ENCODE measurements at places on chromosomes 3 and 15.
A peak's percentile ranks its signal among the peaks of the same experiment; 100 is the strongest.

DNA sequence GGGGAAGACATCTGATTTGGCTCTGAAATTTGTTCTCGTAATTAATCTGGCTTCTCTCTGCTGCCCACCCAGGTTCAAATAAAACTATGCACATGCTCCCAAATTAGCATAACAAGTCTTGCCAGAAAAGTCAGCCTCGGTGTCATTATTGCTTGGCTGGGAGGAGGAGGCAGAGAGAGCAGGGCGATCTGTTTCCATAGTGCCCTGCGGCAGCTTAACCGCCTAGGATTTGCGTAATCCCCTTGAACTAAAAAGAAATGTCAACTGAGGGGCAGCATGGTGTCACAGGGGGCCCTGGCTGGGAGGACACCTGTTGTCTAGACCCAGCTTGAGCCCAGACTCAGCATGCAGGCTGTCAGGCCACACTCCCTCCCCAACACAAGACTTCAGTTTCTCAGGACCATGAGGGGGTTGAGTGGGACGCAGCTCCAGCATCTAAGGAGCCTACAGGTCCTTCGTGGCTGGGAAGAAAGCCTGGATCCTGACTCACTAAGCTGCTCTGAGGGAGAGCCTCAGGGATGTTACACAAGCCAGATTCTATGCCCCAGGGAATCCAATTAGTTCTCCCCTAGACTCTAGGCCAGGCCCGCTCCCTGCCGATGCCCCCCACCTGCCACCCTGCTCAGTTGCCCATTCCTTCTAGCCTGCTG, 17.3 kb downstream of the MRPS11 start:
- peak; percentile 12 for DNase-seq

- DNase-seq = no peak
Observed at GRCh38 chr3:146138902-146139301, 22.1 kb downstream of the PLOD2 start.

DNA sequence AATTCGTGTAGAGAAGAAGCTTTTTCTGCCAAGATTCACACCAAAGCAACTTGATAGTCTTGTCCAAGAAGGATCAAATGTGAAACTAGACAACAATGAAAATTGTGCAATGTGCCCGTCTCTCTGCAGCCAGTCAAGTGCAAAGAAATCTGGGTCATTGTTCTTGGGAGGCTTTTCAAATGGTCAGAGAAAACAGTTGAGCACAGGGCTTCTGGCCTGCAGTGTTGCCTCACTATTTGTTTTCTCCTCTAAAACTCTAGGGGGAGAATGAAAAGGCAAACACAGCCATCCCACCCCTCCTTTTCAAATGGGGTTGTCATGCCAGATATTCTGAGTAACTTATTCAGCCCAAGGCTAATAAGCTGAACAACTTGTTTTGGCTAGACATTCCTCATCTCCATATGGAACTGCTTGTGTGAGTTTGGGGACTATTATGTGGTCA, 417.6 kb upstream of the CDIN1 start:
- peak; percentile 24 for DNase-seq

DNA sequence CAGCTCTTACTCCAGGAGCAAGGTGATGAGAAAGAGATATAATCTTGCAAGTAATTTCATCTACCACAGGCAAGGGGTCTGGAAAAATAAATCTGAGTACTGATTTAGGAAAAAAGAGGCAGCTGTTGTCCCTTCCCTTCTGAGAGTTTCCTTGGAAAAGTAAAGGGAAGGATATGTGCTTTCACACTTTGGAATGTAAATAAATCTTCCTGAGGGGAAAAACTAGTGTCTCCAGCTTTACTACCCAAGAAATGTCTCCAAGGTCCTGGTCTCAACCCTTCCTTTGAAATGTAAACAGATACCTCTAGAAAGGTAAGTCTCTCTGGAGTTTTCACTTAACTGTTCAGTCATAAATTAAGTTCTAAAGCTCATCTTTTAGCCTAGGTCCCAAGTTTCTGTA, 102.6 kb downstream of the DPH6 start:
- DNase-seq = no peak

GRCh38 chr3:161163297-161163696, 57.8 kb upstream of the NMD3 start:
- DNase-seq = peak; percentile 93

DNA sequence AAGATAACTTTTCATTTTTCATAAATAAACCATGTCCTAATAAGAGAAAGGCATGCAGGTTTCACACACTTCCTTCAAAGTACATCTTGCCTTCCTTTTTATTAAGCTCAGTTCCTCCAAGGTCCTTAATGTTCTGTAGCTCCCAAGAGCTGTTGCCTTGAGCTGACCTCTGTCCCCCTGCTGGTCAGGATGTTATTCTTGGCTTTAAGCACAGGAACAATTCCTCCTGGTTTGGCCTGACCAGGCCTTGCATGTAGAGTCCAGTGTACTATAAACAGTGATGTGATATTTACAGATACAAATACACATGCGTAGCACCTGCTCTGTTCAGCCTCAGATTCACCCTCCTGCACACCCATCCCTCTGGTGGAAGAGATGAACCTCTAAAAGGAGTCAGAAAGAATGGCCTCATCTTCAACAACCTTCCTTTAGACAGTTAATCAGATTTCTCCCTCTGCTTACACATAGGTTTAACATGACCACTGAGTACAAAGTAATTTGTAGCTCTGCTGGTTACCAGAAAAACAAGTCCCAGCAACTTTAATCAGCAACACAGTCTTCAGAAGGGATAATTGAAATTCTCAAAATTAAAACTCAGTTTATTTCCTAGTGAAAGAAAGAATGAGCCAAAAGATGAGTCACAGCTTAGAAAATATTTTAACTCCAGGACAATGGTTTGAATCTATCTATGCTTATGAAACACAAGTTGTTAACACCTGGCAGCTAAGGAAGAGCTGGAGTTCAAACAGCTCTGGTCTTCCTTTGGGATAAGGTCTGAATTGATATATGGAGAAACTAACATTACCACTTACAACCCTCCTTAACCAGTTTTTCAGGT, 46.5 kb downstream of the PTPN9 start:
- DNase-seq = peak; percentile 93

DNA sequence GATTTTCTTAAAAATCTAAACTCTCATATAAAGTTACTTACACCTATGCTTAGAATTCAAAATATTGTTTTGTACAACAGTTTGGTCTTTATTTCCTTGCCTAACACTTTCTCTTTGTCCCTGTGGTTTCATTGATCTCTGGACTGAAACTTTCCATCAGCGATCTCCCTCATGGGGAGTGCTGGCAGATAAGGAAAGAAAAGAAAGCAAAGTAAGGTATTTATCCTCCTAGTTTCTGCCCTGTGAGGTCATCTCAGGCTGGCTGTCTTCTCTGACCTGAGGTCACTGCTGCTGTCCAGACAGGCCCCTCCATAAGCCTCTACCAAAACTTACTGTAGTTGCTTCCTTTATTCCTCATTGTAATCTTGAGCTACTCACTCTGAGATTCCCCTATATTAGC, 57.9 kb upstream of the EPHA6 start:
- DNase-seq = no peak

- no peak for DNase-seq
Observed at GRCh38 chr15:68321229-68321628, 43.7 kb downstream of the FEM1B start.

DNA sequence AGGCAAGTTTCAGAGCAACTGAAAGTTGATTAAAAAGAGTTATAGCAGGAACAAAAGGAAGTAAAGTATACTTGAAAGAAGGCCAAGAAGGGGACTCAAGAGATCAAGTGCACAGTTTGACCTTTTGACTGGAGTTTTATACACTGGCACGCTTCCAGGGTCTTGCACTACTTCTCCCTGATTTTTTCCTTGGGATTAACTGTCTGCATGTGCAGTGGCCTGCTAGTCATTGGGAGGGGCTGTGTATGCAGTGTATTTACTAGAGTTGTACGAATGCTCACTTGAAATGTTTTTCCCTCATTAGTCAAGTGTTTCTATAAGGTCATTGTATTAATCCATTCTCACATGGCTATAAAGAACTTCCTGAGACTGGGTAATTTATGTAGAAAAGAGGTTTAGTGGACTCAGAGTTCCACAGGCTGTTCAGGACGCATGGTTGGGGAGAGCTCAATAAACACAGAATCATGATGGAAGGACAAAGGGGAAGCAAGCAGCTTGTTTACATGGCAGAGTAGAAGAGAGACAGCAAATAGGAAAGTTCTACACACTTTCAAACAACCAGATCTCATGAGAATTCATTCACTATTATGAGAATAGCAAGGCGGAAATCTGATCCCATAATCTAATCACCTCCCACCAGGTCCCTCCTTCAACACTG, 571.8 kb downstream of the ZPLD1 start:
- no peak for DNase-seq

DNA sequence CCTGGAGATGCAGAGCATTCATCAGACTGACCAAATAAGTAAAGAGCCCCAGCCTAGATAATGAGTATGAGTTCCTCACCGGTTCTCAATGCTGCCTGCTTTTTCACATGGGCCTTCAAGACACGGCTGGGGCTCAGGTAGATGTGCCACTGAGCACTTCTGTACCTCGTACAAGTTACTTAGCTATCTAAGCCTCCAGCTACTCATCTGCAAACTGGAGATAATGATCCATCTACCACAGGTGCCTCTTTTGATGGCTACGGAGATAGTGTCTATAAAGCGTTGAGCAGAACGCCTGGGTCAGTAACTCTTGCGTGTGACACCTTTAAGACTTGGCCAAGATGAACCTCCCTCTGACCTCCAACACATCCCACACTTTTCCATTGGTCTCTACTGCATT, 56.3 kb downstream of the CCR4 start:
- no peak for DNase-seq

DNA sequence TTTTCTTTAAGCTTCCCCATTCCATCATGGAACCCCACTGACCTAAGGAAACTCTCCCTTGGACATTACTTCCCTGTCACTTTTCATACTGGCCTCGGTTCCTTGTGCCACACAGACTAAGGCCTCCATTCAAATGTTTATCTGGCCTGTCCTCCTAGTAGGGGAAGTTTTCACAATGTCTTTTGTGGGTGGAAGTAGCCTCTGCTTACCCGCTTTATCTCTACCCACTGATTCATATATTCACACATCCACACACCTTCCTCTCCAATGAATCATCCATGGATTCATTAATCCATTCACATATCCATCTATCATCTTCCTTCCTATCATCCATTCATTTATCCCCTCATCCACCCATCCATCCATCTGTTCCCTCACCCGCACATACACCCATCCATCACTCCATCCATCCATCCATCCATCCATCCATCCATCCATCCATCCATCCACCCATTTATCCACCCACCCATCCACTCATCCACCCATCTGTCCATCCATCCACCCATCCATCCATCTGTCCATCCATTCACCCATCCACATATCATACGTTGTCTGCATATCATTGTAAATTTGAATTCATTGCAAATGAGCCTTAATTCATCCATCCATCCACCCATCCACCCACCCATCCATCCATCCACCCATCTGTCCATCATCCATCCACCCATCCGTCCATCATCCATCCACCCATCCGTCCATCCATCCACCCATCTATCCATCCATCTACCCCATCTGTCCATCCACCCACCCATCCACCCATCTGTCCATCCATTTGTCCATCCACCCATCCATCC, 49.1 kb downstream of the IQSEC1 start:
- DNase-seq = no peak

- DNase-seq = no peak
Observed at GRCh38 chr15:43408789-43409188, 37.9 kb downstream of the TUBGCP4 start.

- peak; percentile 27 for DNase-seq
Observed at GRCh38 chr3:190435618-190436017, 14.1 kb downstream of the TMEM207 start.

GRCh38 chr15:74428442-74428787, 5.3 kb downstream of the SEMA7A start:
- no peak for DNase-seq

DNA sequence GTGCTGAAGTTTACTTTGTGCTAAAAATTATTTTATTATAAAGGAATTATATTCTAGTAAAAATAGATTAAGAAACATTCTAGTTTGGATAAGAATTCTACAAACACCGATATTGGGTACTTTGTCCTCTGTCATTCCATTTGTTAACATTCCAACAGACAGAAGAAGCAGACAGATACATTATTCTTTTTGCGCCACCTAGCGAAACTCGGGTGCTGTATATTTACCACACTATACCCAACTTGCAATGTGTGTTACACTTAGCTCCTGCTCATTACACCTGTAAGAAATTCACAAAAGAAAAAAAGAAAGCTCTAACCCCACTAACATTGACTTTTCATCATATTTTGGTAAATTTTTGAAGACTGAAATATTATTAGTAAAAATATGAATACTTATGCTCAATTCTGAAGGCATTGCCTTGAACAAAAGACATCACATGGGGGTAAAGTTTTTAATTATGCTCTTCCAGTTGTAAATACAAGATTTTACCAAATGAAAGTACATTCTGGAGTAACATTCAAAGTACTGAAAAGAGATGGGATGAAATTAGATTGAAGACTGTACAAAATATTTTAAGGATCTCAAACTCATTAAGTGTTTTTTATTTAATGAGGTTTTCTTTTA, 136.5 kb upstream of the MLF1 start:
- DNase-seq = peak; percentile 65

DNA sequence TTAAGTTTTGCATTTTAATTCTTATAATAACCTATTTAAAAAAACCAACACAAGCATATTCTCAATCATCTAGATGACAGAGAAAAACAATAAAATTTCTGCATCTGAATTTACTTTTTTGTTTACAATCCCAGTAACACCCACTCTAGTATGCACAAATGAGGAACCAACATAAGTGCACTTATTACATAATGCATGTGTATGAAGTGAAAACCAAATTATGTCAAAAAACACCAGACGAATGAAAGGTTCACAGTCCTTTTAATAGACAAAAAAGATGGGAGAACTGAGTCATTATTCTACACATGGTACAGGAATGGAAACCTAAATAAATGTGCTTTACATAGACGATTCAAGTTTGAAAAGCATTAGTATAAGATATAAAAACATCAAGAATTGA, 91.7 kb downstream of the NR1I2 start:
- DNase-seq = no peak

- no peak for DNase-seq
Observed at GRCh38 chr3:178545337-178545736, 9.1 kb downstream of the KCNMB2 start.

GRCh38 chr3:99645277-99646106, 7.1 kb downstream of the COL8A1 start:
- DNase-seq = peak; percentile 84

DNA sequence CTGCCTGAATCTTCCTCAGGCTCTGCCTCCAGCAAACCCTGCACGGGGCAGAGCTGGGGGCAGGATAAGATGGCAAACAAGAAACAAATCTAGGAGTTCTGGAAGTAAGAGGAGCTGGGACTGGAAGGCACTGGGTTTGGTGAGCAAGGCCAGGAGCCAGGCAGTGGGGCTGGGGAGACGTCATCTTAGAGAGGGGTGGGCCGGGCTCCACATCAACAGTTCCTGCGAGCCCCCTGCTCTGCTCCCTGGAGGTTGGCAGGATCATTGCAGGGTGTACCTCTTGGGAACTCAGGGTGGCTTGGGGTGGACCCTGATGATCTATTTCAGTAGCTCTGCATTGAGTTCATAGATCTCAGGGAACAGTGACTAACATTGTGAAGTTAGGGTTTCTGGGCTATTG, 87.3 kb upstream of the PRR23E start:
- no peak for DNase-seq

Data from astrocyte of the spinal cord (primary cell).